AG20443 (cell line): ENCODE measurements at places on chromosomes 16 and 17.
A peak's percentile ranks its signal among the peaks of the same experiment; 100 is the strongest.

GRCh38 chr16:80993834-80994233, 12.9 kb downstream of the CMC2 start:
- DNase-seq, result no peak

DNA sequence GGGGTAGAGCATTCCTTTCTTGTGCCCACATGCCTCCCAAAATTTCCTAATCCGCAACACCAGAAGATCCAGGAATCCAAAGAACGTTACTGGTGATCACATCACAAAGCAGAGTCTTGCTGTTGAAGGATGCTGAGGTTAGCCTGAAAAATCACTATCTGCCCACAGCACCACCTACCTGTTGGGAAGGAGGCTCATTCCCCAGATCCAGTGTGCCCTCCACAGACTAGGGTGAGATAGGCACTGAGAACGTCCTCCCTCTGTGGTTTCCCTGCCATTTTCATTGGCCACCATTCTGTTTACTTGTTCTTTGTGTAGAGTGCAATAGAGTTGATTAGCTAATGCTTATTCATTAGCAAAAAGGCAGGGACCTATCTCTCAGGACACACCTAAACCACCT, 30.3 kb downstream of the RCVRN start:
- DNase-seq, result no peak

DNA sequence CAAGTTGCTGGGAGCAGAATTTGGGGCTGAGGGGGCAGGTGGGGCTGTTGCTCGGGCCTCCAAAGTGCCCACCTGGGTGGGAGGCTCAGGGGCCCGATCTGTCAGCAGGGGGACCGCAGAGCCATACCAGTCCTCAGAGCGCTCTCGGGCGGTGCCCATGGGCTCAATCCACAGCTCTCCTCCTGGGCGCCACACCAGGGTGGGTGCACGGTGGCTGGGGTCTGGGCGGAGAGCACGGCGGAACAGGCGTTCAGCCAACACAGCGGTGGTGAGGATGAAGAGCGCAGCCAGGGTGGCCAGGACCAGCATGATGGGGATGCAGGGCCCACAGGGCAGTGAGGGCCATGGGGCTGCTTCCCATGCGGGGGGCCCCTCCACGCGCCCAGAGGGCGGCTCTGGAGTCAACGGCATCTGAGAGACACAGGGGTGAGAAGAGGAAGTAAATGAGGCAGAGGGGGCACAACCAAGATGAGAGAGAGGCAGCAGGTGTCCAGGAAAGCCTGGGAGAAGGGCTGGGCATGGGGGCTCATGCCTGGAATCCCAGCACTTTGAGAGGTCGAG, 1.2 kb downstream of the C16orf54 start:
- no peak for DNase-seq

- DNase-seq, result no peak
Measured at GRCh38 chr17:82838386-82839063, 1.3 kb downstream of the ZNF750 start.

DNA sequence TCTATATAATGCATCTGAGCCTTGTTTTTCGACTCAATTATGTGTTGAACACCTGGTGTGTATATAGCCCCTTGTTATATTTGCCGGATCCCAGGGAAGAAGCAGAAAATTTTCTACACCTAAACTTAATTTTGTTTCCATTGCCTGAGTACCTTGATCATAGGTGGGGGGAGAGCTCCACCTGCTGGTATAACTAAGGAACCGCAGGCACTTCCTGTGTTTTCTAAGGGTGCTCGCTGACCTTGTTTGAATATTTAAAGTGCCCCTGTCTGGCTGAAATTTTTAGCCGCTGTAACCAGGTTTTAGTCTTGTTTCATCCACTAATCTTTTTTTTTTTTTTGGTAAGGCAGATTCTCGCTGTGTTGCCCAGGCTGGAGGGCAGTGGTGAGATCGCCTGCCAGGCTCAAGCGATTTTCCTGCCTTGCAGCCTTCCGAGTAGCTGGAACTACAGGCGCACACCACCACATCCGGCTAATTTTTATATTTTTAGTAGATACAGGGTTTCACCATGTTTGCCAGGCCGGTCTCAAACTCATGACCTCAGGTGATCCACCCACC, 6.5 kb upstream of the NUBP1 start:
- DNase-seq, result peak; percentile 80

DNA sequence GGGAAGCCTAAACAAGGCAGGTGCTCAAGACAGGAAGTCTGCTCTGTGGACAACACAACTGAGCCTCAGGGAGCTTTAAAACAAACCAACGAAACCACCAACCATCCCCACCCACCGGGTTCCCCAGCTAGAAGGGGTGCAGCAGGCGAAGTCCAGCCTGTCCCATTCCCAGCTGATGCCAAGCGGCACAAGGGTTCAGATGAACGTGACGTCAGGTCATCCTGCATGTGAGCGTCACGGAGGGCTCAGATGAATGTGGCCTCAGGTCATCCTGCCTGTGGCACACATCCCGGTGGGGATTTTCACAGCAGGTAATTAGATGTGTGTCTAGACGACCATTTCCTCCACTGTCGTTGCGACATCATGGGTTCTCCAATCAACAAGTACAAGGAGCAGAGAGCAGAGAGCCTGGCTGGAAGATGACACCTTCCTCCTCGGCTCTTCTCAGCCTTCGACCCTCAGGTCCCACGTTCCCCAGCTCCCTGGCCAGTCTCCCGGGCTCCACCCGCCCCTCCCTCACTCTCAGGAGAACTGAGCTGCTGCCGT, 246.5 kb downstream of the FOXL1 start:
- DNase-seq, result no peak

GRCh38 chr17:57312242-57312641, 55.9 kb downstream of the MSI2 start:
- DNase-seq, result no peak

- no peak for DNase-seq
Measured at GRCh38 chr16:71426880-71427615, 14.8 kb downstream of the TLE7 start.

- no peak for DNase-seq
Measured at GRCh38 chr17:74369221-74369620, 1.9 kb downstream of the GPR142 start.

DNA sequence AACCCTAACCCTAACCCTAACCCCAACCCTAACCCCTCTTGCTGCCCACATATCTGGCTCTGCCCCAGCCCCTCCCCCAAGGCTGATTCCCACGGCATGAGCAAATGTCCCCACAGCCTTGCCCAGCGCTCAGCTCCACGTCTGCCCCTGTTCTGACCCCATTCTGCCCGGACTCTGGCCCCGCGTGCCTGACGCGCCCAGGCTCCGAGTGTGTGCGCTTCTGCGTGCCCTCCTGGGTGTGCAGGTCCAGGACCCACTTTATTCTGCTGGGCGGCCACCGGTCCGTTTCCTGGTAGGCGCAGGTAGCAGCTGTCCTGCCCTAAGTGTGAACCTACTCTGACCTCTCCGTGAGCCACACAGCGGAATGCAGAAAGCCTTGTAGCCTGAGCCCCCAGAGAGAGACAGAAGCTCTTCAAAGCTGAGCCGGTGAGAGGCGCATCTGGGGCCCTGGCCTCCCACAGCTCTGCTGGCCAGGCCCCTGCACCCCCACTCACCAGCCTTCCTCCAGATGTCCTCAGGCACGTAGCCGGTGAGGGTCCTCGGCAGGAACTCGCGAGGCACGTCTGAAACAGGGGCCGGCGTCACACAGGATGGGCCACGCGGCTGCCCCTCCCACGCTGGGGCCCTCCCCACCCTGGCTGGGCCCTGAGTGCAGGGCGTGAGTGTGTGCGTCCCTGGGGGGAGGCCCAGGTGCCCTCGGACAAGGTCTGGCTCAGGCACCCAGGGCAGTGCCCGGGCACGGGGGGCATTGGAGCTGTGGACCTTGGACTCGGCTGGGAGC, 14.0 kb upstream of the PABPN1L start:
- DNase-seq, result no peak

DNA sequence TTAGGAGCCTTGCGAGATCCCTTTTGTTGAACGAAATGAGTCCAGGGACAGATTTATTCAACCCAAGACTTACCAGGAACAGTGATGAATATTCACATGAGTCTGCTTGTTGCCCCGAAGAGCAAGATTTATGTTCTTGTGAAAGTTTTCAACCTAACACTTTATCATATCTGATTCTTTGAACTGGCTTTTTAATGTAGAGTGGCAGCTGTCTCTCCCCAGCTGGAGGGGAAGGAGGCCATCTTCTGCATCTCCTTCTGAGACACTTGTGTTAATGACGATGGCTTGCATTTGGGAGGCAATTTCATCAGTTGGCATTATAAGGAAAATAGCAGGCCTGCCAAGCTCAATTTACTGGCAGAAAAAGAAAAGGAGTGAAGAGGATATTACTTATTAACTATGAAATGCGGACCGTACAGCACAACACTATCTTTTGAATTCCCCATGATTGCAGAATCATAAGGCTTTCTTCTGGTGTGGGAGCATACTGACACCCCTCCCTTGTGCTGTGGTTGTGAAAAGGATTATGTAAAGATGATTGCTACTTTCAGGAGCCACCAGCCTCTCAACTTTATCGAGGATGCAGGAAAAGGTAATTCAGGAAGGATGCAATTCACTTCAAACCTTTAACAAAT, 35.7 kb downstream of the SMARCE1 start:
- DNase-seq, result no peak

DNA sequence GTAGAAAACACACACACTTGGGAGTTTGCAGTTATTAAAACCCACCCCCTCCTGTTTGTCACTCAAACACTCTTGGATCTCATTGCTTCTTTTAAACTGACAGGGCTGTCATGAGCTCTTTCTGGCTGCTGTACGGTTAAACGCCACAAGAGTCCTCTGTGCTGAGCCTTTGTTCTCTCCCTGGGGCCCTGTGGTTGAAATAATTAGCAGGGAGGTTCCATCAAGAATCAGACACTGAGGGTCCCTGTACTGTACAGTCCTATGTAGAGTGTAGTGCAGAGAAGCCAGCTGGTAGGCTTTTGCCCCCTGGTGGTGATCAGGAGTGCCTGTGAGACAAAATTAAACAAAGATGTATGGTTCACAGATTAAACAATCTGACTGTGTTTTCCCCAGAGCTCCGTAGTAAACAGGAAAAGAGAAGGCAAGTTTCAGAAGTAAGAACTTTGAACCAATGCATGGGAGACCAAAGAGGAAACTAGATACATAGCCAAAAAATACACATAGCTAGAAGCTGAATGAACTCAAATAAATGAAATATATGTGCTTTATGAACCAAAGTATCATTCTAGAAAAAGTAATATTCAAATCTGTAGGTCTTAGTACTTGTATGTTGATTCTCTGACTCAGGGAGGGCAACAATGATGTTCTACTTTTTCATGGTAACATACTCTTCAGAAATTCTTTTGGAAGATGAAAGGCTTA, 1.4 kb upstream of the SSH2 start:
- peak; percentile 63 for DNase-seq

DNA sequence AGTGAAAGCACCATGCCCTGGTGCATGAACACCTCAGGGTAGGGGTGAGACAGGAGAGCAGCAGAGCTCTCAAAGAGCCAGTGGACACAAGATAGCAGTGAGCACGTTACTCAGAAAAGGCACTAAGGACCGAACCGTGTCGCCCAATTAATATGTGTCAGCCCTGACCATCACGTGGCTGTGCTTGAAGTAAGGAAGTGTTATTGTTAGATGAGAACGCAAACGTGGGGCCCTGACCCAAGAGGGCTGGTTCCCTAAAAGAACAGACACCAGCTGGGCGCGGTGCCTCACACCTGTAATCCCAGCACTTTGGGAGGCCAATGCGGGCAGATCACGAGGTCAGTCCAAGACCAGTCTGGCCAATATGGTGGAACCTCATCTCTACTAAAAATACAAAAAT, 16.3 kb downstream of the AXIN1 start:
- no peak for DNase-seq

DNA sequence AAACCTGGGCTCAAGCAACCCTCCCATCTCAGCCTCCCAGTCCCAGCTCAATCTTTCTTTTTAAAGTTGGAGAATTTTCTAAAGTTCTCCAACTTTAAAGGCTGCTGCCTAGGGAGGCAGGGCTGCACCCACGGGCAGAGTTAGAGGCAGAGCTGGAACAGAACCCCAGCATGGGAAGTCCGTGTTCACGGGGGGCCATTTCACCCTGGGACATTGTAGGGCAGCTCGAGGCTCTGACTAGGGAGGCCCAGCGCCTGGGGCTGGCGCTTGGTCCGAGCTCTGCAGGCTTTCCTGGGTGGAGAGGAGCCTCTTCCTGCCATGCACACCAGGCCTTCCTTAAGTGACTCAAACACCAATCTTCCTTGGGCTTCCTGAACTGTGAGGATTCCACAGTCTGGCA, 70.2 kb downstream of the CYLD start:
- DNase-seq, result no peak

GRCh38 chr17:29210879-29211278, 30.7 kb upstream of the MYO18A start:
- DNase-seq, result peak; percentile 36

GRCh38 chr16:83420206-83420760, 387.5 kb upstream of the HSBP1 start:
- DNase-seq, result peak; percentile 46

GRCh38 chr17:56690441-56691291, 97.2 kb downstream of the NOG start:
- DNase-seq, result peak; percentile 64

DNA sequence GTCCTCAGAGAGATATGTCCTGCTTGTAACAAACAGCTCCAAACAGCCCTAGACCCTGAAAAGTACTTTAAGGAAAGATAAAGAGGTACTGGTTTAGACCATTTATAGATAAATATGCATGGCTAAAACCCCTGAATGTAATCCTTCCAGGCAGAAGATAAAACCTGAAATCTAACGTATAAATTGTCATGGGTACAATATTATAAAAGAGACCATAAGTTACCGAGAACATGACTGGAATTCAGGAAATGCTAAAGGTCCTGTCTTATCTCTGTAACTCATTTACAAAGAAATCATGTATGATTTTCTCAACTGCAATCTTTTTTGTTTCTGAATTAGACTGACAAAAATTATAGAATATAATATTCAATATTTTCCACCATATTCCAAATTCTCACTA, 9.2 kb upstream of the KANSL1 start:
- no peak for DNase-seq
